ENCODE measurements at places on chromosomes 1 and 21.

GRCh38 chr21:45999581-46000181 lies 18.1 kb downstream of the COL6A1 start:
- DNase-seq = no peak

DNA sequence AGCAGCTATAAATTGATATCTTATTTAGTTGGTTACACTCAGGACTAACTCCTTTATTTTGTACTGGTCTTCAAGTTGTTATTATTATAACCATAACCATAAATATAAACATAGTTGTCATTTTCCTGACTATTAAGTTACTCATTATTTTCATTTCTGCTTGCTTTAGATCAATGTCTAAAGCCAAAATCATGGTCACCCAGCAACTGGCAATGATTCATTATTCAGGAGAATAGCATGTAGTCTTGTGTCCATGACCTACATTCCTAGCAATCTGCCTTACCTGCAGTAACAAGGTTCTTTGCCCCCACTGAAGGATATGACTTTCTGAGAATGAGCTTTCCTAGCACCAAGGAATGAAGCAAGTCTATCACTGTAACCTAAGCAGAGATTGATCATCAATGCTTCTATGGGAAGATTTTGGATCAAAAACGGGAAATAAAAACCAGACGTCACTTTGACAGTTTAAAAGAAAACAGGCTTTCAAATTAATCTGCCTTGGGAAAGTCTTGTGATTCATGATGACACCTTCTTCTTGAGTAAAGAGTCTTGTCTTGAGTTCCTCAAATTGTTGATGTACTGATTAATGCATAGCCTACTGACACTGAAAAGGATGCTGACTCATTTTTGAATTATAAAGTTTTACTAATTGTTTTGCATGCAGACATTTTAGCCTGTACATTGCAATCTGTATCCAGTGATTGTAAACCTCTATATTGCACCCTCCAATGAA lies 203.3 kb upstream of the IVNS1ABP start:
- no peak for DNase-seq

GRCh38 chr1:94113589-94114226 lies 7.2 kb downstream of the ABCA4 start:
- DNase-seq = no peak

- no peak for DNase-seq
Measured at GRCh38 chr1:66690666-66691381, 61.4 kb upstream of the DYNLT5 start.

GRCh38 chr21:28455253-28455600 lies 537.5 kb downstream of the LTN1 start:
- no peak for DNase-seq

- no peak for DNase-seq
Measured at GRCh38 chr1:54808443-54809207, 7.5 kb upstream of the TTC22 start.

DNA sequence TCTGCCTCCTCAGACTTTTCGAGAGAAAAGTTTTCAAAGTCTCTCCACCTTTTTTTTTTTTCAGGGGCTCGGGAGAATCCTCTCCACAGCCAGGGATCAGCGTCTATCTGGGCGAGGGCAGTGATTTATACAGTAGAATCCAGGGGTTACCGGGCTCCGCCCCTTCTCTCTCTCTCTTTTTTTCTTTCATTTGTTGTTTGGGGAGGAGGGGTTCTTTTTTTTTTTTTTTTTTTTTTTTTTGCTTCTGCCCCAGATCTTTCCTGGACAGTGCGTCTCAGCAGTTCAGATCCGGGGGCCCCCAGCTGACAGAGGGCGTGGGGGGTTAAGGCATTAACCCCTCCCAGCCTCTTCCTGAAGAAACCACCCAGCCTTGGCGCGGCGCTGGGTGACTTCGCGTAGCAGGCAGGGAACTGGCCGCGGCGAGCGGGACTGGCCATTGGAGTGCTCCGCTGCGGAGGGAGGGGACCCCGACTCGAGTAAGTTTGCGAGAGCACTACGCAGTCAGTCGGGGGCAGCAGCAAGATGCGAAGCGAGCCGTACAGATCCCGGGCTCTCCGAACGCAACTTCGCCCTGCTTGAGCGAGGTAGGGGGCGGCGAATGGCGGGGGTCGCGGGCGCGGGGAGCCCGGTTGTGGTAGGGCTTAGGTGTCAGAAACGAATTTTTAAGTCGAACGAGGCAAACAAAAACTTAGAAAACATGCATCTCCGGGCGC lies at the start of gene S1PR1:
S1PR1 (plus strand) TSS at position 504 of the 713 bp plus-strand sequence. CDS start 1,966 bp downstream, outside the sequence.
- DNase-seq = peak; percentile 31

DNA sequence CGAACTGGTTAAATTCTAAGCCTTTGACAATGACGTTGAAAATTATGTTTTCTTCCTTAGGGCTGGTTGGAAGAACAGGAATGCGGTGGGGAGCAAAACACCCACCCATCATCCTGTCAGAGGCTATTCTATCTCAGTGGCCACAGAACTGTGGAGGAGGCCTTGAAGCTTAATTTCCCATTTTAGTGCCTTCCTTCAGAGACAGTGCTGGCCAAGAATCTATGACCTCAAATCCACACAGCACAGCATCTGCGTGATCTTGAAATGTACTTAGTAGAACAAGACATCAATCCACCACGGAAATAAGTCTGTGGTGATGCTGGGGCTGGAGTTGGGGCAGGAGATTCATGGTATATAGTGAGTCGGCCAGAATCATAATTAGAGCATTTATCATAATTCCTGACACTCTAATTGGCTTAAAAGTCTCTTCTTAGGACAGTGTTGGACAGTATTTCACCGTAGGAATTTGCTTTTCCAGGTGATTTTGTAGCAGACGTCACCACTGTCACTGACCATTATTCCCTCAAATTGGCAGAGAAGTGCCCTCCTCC lies 113.1 kb downstream of the KCNJ6 start:
- no peak for DNase-seq

GRCh38 chr1:222974496-222974895 lies 159.7 kb downstream of the DISP1 start:
- DNase-seq = no peak

DNA sequence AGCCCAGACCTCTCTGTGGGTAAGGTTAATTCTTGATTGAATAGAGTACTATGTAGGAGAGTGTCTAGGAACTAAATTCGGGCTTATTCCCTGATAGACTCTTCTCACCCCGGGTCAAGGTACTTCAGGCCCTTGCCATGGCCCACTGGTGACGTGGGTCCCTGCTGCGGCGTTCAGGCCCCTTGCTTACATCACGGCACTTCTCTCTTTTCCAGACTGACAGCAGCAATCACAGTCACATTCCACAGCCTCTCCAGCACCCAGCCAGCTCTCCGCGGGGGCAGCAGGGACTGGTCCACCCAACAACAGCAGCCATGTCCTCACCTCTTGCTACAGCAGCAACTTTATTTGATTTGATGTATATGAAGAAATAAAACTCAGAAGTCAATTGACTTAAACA lies 401.2 kb upstream of the VAMP3 start:
- no peak for DNase-seq

- peak; percentile 79 for DNase-seq
Measured at GRCh38 chr1:223712194-223712849, at the start of gene CAPN2. Gene CAPN2, plus strand, starts transcription at chr1:223712539. Its CDS starts 102 bp downstream, at chr1:223712641.

GRCh38 chr1:209132736-209133467 lies 450.6 kb upstream of the CAMK1G start:
- no peak for DNase-seq

DNA sequence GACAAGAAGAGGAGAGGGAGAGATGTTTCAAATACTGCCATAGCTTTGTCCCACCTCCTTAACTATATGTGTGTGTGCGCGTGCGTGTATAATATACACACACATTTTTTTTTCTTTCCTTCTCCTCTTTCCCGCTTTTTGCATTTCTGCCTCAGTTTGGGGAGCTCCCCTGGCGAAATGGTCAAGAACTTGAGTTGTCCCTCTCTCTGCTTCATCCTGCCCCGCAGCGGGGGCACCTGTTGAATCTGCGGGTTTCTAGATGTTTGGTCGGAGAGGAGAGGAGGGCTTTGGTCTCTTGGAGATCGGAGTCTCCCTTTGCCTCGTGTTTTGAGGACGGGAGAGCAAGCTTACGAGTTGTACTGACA lies 504 bp downstream of the SCCPDH start:
- peak; percentile 58 for DNase-seq
